Body of pancreas (tissue), 4 donors: ENCODE measurements at places on chromosomes 7 and 10. TPM values are rescaled to one million over a fixed set of nuclear protein-coding genes. Genes with fewer than 3 reads are reported as not detected.

The AKR1D1 gene
- not detected for total RNA-seq

The CDC123 gene
- total RNA-seq: 38.2 TPM

The ERVW-1 gene
- not detected for total RNA-seq

The MYOZ1 gene
- total RNA-seq: not detected

The IFIT1B gene
- total RNA-seq: not detected

The UPK3BL1 gene
- 36.6 TPM for total RNA-seq

The PCLO gene
- 10.9 TPM for total RNA-seq

GRCh38 chr7:141328290-141328689 lies 222.9 kb upstream of the AGK start:
- H3K36me3 ChIP-seq: no peaks in the 10 kb centered on the region
- H3K27ac ChIP-seq: no peak overlapping the region
- no peaks in the 10 kb centered on the region for H3K27me3 ChIP-seq
- H3K4me1 ChIP-seq: no peaks in the 10 kb centered on the region
- no peak for DNase-seq
- no peak overlapping the region for H3K4me3 ChIP-seq

DNA sequence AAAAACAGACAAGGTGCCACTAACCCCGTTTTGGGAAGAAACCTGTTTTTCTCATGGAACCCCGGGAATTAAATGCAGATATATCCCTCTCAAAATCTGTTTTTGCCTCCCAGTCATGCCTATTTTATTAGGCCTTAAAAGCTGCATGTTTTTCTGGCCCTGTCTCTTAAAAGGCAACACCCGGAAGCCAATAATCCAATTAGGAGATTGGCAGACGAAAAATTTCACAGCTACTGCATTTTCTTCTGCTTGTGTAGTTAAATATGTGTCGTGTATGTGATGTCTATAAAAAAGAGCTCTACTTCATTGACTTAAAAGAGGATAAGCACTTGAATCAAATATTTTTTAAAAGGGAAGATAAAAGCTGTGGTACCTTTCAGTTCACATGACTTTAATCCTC lies 31.9 kb upstream of the OPTN start:
- H3K4me3 ChIP-seq: no peak overlapping the region
- no peak for DNase-seq
- no peaks in the 10 kb centered on the region for H3K4me1 ChIP-seq
- H3K27ac ChIP-seq: no peak overlapping the region
- no peaks in the 10 kb centered on the region for H3K27me3 ChIP-seq
- no peaks in the 10 kb centered on the region for H3K36me3 ChIP-seq

GRCh38 chr7:134903073-134903790 lies 83.1 kb upstream of the AGBL3 start:
- no peaks in the 10 kb centered on the region for H3K27me3 ChIP-seq
- peaks cover 6% of the 10 kb centered on the region for H3K4me1 ChIP-seq
- no peak overlapping the region for H3K4me3 ChIP-seq
- DNase-seq: no peak
- no peaks in the 10 kb centered on the region for H3K36me3 ChIP-seq

DNA sequence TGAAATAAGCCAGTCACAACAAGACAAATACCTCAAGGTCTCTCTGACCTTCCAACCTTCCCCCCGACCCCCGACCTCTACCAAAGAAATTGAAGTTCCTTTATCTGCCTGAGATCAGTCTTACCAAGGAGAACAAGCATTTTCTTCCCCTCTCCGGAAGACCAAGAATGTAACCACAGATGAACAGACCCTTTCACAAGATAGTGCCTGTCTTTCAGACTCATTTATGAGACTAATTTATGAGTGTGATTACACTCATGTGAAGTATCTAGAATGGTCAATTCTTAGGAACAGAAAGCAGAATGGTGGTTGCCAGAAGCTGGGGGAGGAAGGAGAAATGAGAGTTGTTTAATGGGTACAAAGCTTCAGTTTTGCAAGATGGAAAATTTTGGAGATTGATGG lies 108.9 kb upstream of the MKLN1 start:
- no peak overlapping the region for H3K4me3 ChIP-seq
- peak overlapping the region; percentile 52 for H3K27ac ChIP-seq
- no peaks in the 10 kb centered on the region for H3K27me3 ChIP-seq

GRCh38 chr10:14553448-14553847 lies 221.2 kb downstream of the FAM107B start:
- no peaks in the 10 kb centered on the region for H3K27me3 ChIP-seq
- H3K36me3 ChIP-seq: no peaks in the 10 kb centered on the region
- peaks cover 81% of the 10 kb centered on the region for H3K4me1 ChIP-seq
- no peak overlapping the region for H3K4me3 ChIP-seq
- no peak for DNase-seq
- H3K27ac ChIP-seq: peak overlapping the region; percentile 87

DNA sequence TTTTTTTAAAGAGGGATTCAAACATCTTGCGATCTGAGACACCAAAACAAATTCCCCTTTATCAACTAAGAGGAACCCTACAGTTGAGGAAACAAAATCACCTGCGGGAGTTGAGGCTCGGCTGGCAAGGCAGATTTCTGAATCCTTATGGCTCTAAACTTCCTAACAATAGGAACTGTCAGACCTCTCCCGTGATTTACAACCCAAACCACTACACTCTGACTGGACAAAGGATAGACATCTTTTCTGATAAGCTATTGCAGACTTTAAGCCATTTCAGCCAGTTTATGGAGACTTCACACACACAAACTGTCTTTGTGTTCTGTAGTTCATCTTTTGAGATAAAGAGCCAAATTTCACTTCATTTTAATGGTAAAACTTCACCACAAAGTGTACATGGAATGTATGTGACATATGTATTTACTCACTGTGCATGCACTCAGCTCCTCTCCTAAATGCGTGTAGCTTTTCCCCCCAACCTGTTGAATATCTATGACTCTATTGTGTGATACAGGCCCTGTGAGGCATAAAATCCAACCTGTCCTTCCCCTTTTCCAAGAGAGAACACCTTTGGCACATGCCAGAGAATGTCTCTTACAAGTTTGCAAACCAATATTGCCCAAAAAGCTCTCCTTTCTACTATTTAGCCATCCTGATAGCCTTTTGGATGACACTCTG lies 15.4 kb upstream of the TSPAN13 start:
- H3K27ac ChIP-seq: no peak overlapping the region
- H3K4me1 ChIP-seq: peaks cover 14% of the 10 kb centered on the region
- H3K27me3 ChIP-seq: no peaks in the 10 kb centered on the region
- DNase-seq: no peak
- H3K4me3 ChIP-seq: no peak overlapping the region

DNA sequence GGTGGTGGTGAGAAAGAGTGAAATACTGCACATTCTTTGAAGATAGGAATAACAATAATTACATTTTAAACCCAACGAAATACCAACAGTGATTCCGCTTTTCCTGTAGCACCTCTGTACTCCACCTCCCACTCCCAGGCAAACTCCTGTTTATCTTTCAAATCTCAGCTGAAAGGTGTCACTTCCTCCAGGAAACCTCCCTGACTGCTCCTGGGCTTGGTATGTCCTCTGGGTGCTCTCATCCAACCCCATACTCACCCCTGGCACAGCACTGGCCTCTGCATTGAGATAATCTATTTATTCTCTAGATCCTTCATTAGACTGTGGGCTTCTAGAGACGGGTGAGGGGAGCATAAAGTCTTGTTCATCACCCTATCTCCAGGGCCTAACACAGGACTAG lies 148.0 kb downstream of the MYOF start:
- H3K36me3 ChIP-seq: no peaks in the 10 kb centered on the region
- no peak overlapping the region for H3K4me3 ChIP-seq
- H3K27me3 ChIP-seq: no peaks in the 10 kb centered on the region
- no peak overlapping the region for H3K27ac ChIP-seq

GRCh38 chr7:68406480-68406879 lies 1191.8 kb upstream of the AUTS2 start:
- no peak overlapping the region for H3K27ac ChIP-seq
- H3K4me1 ChIP-seq: no peaks in the 10 kb centered on the region
- no peaks in the 10 kb centered on the region for H3K27me3 ChIP-seq

GRCh38 chr10:75662715-75663114 lies 231.3 kb downstream of the LRMDA start:
- peaks cover 18% of the 10 kb centered on the region for H3K4me1 ChIP-seq
- H3K36me3 ChIP-seq: no peaks in the 10 kb centered on the region
- DNase-seq: peak; percentile 33
- no peak overlapping the region for H3K27ac ChIP-seq
- H3K27me3 ChIP-seq: no peaks in the 10 kb centered on the region

- no peaks in the 10 kb centered on the region for H3K4me1 ChIP-seq
- no peak overlapping the region for H3K27ac ChIP-seq
- no peaks in the 10 kb centered on the region for H3K27me3 ChIP-seq
- no peak for DNase-seq
Measured at GRCh38 chr10:90709727-90710126, 148.1 kb downstream of the HTR7 start.

- no peak for DNase-seq
- no peaks in the 10 kb centered on the region for H3K36me3 ChIP-seq
- no peak overlapping the region for H3K27ac ChIP-seq
- H3K4me1 ChIP-seq: no peaks in the 10 kb centered on the region
- H3K27me3 ChIP-seq: no peaks in the 10 kb centered on the region
- no peak overlapping the region for H3K4me3 ChIP-seq
Measured at GRCh38 chr10:53843736-53844362, 957.2 kb downstream of the PCDH15 start.

- H3K36me3 ChIP-seq: no peaks in the 10 kb centered on the region
- H3K4me3 ChIP-seq: no peak overlapping the region
- H3K27ac ChIP-seq: peak overlapping the region; percentile 99
- H3K27me3 ChIP-seq: no peaks in the 10 kb centered on the region
- peaks cover 36% of the 10 kb centered on the region for H3K4me1 ChIP-seq
Measured at GRCh38 chr7:131109011-131109758, 218.5 kb upstream of the MKLN1 start.

GRCh38 chr7:47337531-47337930 lies 244.4 kb downstream of the TNS3 start:
- no peaks in the 10 kb centered on the region for H3K36me3 ChIP-seq
- H3K4me3 ChIP-seq: no peak overlapping the region
- no peak overlapping the region for H3K27ac ChIP-seq

- H3K4me1 ChIP-seq: no peaks in the 10 kb centered on the region
- no peak overlapping the region for H3K4me3 ChIP-seq
- no peak overlapping the region for H3K27ac ChIP-seq
- DNase-seq: no peak
Measured at GRCh38 chr10:98016772-98017475, 13.5 kb downstream of the CRTAC1 start.

GRCh38 chr7:34361663-34362250 lies 296.3 kb upstream of the NPSR1 start:
- no peaks in the 10 kb centered on the region for H3K27me3 ChIP-seq
- H3K4me1 ChIP-seq: no peaks in the 10 kb centered on the region
- no peaks in the 10 kb centered on the region for H3K36me3 ChIP-seq
- no peak overlapping the region for H3K4me3 ChIP-seq

- no peak overlapping the region for H3K4me3 ChIP-seq
- H3K27me3 ChIP-seq: no peaks in the 10 kb centered on the region
- no peak overlapping the region for H3K27ac ChIP-seq
- H3K36me3 ChIP-seq: no peaks in the 10 kb centered on the region
- no peaks in the 10 kb centered on the region for H3K4me1 ChIP-seq
Measured at GRCh38 chr7:13307040-13307439, 619.6 kb downstream of the ARL4A start.

- H3K27ac ChIP-seq: peak overlapping the region; percentile 94
- H3K36me3 ChIP-seq: peaks cover 26% of the 10 kb centered on the region
- H3K4me3 ChIP-seq: peak overlapping the region; percentile 68
- H3K4me1 ChIP-seq: peaks cover 15% of the 10 kb centered on the region
Measured at GRCh38 chr7:56105508-56105907, 768 bp downstream of the CHCHD2 start.

- no peak overlapping the region for H3K4me3 ChIP-seq
- no peaks in the 10 kb centered on the region for H3K36me3 ChIP-seq
- no peak overlapping the region for H3K27ac ChIP-seq
- H3K4me1 ChIP-seq: no peaks in the 10 kb centered on the region
Measured at GRCh38 chr7:121073463-121074099, 85.1 kb downstream of the CPED1 start.

- no peak for DNase-seq
- no peaks in the 10 kb centered on the region for H3K27me3 ChIP-seq
- no peak overlapping the region for H3K4me3 ChIP-seq
- peaks cover 7% of the 10 kb centered on the region for H3K4me1 ChIP-seq
Measured at GRCh38 chr7:27419581-27420177, 177.1 kb downstream of the EVX1 start.

DNA sequence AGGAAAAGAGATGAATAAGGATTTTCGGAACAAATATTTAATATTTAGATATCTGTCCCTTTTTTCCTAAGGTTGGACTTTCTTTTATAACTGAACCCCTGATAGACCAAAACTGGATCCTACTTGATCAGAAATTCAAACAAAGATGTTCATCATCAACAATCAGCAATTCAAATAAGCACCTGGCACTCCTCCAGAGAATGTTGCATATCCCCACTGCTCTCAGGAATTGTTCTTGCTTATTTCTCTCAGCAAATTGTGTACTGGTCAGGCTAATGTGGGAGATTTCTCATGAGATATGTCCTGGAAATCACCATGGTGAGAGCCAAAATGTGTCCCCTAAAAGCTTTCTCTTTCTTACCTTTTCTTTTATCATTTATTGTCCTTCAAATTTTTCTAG lies 40.3 kb upstream of the LHFPL3 start:
- H3K27ac ChIP-seq: no peak overlapping the region
- no peak for DNase-seq
- H3K36me3 ChIP-seq: no peaks in the 10 kb centered on the region
- no peak overlapping the region for H3K4me3 ChIP-seq

DNA sequence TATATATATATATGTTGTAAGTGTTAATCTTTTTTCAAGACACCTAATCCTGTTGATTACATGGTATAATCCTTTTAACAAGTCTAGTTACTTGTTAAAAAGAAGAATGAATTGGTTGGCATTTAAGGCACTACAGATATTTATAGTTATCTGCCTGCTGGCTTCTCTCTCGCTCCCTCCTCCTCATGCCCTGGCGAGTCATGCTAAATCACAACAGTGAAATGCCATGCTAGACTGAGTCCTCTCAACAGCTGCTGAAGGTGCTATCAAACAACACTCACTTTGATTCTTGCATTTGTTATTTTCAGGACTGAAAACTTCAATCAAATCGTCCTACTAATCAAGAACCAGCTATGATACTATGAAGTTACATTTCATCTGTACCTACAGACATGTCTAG lies 15.4 kb downstream of the NRAP start:
- no peak overlapping the region for H3K27ac ChIP-seq
- H3K4me3 ChIP-seq: no peak overlapping the region
- DNase-seq: no peak
- H3K27me3 ChIP-seq: no peaks in the 10 kb centered on the region
- peaks cover 24% of the 10 kb centered on the region for H3K4me1 ChIP-seq
- no peaks in the 10 kb centered on the region for H3K36me3 ChIP-seq

GRCh38 chr7:77354484-77354883 lies 61.7 kb downstream of the GSAP start:
- no peak overlapping the region for H3K4me3 ChIP-seq
- no peak overlapping the region for H3K27ac ChIP-seq
- no peaks in the 10 kb centered on the region for H3K36me3 ChIP-seq
- H3K27me3 ChIP-seq: no peaks in the 10 kb centered on the region
- H3K4me1 ChIP-seq: peaks cover 1% of the 10 kb centered on the region
- no peak for DNase-seq

- H3K27me3 ChIP-seq: no peaks in the 10 kb centered on the region
- no peaks in the 10 kb centered on the region for H3K4me1 ChIP-seq
- H3K4me3 ChIP-seq: no peak overlapping the region
- H3K27ac ChIP-seq: no peak overlapping the region
Measured at GRCh38 chr7:39310699-39311098, 255.5 kb upstream of the YAE1 start.
